Cortex of kidney (tissue), 1 donor: ENCODE measurements at places on chromosomes 16 and 17.

DNA sequence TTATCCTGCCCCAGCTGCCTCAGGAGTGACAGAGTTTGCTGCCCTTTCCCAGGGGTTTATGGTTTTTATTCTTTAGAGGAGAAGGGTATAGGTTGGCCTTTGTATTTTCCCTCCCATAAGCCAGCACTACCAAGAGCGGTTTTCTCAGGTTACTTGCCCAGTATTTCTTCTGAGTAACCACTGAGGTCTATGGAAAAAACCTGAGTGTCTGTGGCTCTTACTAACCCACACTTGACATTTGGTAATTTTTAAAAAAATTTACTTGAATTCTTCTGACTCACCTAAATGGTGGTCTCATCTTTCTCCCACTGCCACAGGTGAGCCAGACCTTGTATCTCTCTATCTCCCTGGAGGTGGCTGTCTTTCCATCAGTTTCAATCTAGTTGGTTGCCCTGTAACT is 6.0 kb downstream of the SLC7A6 start:
- DNase-seq: no peak

DNA sequence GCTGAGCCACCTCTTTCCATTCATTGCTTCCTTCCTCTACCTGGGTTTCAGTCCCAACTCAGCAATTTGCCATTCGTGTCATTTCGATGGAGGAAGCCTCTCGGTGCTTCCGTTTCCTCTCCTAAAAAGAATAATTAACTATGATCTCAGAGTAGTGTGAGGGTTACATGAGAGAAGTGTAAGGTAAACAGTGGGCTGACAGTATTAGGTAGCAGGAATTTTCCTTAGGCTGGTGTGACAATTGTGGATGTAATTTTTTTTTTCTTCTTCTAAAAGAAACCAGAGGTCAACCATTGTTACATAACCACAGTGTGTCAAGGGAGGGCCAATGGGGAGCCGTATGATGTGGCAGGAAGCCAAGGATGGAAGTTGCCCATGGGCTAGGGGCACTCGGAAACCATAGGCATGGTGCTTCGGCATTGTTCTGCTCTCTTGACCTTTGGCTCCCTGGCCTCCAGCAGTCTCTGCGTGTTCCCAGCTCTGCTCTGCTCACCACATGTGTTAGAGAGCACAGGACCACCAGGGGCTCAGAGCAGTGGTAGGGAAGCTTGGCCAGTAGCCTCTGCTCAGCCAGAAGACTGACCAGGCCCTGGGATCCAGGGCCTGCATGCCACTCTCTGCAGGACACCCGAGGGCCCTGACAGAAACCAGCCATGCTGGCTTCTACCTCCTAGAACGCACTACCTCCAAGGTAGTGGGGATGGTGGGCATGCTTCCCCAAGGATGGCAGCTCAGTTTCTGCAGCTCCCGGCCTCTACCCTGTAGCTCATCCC is 2.0 kb upstream of the TOP2A start:
- no peak for DNase-seq

DNA sequence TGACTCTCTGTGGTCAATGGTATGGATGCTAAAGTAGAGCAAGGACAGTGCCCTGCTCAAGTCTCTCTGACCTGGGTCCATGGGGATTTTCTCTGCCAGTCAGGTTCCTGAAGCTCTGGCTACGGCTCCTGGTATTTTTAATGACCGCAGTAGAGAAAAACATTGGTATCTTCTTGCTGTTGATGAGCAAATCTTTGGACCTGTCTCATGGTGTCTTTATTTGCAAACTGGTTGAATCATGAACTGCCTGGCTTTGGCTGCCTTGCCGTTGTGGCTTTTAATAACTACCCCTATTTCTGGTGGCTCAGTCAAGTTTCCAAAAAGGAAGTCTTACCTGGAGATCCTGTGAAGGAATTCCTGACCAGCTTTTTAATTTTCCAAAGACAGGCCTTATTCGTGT is 8.7 kb downstream of the FAM234A start:
- DNase-seq: no peak

DNA sequence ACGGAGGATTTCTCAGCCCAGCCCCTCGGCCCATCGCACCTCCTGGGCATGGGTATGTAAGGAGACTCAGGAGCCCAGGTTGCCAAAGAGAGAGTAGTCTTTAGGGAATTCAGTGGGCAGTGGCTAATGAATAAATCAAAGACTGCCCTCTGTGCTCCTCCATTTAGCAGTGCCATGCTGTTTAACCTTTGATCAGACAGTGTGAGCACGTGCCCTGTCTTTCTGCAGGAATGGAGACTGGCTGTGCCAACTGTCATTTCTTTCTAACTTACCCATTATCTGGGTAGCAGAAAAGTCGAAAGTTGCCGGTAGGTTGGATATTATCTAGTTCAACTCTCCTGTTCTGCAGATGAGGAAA is 62.4 kb downstream of the CDRT4 start:
- DNase-seq: no peak

GRCh38 chr16:53636978-53637377 is 66.7 kb downstream of the RPGRIP1L start:
- no peak for DNase-seq

DNA sequence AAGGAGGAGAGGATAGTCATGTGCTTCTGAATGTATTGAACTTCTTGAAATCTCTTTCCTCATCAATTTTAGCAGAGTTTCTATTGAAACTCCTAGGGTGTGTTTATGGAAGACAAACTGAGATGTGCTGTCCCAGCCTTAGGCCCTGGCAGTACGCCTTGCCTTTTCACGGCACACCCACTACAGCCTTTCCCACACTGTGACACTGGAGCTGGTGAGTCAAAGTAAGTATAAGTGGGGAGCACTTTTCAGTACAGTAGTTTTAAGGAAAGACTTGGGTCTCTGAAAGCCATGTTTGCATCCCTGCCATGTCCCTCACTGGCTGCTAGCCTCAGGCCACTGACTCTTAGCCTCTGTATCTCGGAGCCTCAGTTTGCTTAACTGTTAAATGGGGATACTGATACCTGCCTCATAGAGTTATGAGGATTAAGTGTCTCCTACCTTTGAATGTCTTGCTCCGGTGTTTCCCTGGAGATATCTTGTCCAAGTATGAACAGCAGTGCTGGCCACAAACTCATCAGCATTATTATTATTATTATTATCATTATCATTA is 144.7 kb upstream of the CRHR1 start:
- DNase-seq: no peak

GRCh38 chr17:78572239-78573205 is 4.7 kb downstream of the DNAH17 start:
- DNase-seq: no peak

DNA sequence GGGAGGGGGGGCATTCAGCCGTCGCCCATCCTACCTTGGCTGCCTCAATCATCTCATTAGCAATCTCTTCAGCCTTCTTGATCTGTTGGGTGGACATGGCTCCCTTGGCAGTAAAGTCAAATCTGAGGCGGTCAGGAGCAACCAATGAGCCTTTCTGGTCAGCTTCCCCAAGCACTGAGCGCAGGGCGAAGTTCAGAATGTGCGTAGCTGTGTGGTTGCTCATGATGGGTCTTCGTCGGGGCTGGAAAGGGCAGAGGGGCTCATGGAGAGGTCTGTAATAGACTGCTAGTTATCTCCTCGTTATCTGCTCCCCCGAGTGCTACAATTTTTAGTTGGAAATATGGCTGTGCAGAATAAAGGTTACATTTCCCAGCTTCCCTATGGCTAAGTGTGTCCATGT is 7.2 kb upstream of the EXOSC6 start:
- DNase-seq: no peak

- DNase-seq: no peak
These were observed 2.4 kb downstream of the SLC16A3 start for GRCh38 chr17:82231312-82231561.

GRCh38 chr16:50505115-50505514 is 43.1 kb upstream of the NKD1 start:
- no peak for DNase-seq

DNA sequence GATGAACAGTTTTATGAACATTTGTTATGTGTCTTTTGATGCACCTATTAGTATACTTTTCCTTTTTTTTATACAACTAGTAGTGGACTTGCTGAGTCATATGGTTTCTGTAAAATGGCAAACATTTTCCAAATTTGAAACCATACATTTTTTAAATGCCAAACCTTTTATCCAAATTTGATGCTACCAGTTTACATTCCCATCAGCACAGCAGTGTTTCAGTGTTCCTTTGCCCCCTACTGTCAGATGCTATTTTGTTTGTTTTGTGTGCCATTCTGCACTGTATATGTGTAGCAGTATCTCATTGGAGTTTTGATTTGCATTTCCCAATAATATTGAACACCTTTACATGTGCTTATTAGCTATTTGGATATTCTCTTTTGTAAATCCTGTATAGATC is 219.4 kb downstream of the TANC2 start:
- DNase-seq: no peak

DNA sequence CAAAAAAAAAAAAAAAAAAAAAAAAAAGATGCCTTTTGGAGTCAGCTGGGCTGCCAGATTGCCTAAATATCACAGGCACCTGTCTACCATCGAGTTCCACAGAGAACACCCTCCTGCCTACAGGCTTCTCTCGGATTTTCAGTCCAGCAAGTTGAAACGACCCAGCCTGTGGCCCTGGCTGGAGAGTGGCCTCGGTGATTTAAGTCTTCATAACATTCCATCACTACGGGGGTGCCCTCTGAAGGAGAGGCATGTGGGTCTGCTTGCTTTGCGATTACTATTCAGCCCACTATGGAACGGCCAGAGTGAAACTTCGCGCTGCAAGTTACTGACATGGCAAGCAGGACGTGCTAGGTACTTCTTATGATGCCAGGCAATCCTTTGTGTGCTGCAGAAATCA is 42.8 kb downstream of the MARCHF10 start:
- no peak for DNase-seq

GRCh38 chr17:66720567-66720966 is 114.3 kb upstream of the CACNG5 start:
- no peak for DNase-seq

DNA sequence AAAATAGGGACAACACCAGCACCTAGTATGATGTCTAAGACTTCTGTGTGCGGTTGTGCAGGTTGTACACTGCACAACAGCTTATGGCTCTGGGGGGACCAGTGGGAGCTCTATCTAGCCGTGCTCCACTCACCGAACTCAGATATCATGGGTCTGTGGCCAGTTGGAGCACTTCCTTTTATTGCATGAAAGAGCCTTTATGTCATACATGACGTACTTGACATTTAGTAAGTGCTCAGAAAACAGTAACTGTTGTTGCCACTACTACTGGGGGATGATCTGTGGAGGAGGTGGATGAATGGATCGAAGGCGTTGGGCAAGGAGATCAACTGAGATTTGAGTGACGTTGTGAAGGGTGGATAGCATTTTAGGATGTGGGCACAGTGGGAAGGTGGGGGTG is 368.8 kb downstream of the SNX29 start:
- no peak for DNase-seq

- DNase-seq: no peak
These were observed 73.1 kb upstream of the CDC42EP4 start for GRCh38 chr17:73384926-73385325.

DNA sequence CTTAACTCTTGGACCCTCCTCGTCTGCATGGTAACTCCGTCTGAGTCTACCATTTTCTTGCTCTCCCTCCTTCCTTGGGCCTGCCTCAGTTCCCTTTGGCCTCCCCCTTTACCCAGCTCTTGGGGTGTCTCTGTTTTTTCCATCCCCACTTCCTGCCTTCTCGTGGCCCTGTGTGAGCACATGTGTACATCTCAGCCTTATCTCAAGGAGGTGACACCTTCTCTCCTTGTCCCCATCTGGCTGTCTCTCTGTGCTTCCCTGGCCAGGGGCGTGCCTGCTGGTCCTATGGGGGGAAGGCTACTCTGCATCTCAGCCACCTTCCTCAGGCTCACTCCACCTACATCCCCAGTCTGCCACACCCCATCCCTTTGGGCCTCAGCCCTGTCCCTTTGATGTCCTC is 6.6 kb downstream of the CTF1 start:
- DNase-seq: no peak
